SJSA1 (cell line): ENCODE measurements at places on chromosomes 12 and 14. TPM values are rescaled to one million over a fixed set of nuclear protein-coding genes. Genes with fewer than 3 reads are reported as not detected.

Gene TPPP2
- not detected in 2 replicates for total RNA-seq

Gene CLEC1A
- total RNA-seq = not detected in 2 replicates

DNA sequence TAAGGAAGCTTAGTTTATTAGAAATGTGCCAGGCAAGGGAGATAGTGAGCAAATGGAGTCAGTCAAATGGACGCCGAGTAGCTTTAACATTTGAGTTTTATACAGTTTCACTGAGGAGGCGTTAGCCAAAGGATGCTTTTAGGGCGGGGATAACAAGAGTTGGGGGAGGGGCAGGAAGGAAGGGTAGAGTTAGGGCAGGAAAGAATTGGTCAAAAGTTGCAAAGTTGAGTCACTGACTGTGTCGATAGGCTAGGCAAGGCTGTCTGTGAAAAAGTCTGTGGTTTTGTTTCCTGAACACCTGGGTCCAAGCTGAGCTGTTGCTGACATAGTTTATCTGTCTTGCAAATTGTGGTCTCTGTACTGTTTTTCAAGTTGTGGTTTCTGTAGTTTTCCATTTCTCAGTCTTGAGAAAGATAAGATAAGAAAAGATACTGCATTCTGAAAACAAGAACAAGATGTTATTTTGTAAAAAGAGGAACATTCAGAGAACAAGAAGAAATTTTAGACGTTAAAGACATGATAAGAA lies 62.6 kb upstream of the RESF1 start:
- DNase-seq = no peak

Gene USP44
- total RNA-seq = 0.44 and 1.6 TPM in 2 replicates

- DNase-seq = no peak
Measured at GRCh38 chr12:38367506-38367905, 50.9 kb downstream of the ALG10B start.
